Thymus (tissue), 14 donors: ENCODE measurements at places on chromosomes 16 and 17.
A peak's percentile ranks its signal among the peaks of the same experiment; 100 is the strongest.

GRCh38 chr17:45677770-45678169, 106.3 kb upstream of the CRHR1 start:
- DNase-seq: no peak

- DNase-seq: no peak
Observed at GRCh38 chr16:64459821-64460220, 662.0 kb downstream of the CDH11 start.

- no peak for DNase-seq
Observed at GRCh38 chr17:61431594-61432311, 20.5 kb upstream of the TBX4 start.

DNA sequence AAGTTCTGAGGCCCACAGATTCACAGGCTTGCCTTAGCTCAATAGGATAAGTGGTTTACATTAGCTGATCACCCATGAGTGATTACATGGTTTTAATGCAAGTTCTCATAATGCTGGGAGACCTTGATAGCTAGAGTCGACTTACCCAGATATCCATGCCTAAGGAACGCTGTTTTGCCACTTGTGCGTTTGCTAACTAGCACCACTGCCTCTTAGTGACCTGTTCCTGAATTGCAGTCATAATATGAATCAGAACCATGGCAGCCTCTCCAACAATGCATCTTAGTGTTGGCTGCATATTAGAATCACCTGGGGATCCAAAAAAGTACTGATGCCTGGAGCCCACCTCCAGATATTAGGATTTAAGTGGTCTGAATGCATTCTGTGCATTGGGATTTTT, 251.1 kb upstream of the CDH5 start:
- DNase-seq: no peak

GRCh38 chr16:83472776-83473501, 334.8 kb upstream of the HSBP1 start:
- no peak for DNase-seq

GRCh38 chr16:6642271-6642670, 690.4 kb upstream of the RBFOX1 start:
- DNase-seq: no peak

- DNase-seq: no peak
Observed at GRCh38 chr16:29984137-29984763, 10.6 kb downstream of the TAOK2 start.

- no peak for DNase-seq
Observed at GRCh38 chr17:4375039-4375748, 8.7 kb upstream of the UBE2G1 start.

DNA sequence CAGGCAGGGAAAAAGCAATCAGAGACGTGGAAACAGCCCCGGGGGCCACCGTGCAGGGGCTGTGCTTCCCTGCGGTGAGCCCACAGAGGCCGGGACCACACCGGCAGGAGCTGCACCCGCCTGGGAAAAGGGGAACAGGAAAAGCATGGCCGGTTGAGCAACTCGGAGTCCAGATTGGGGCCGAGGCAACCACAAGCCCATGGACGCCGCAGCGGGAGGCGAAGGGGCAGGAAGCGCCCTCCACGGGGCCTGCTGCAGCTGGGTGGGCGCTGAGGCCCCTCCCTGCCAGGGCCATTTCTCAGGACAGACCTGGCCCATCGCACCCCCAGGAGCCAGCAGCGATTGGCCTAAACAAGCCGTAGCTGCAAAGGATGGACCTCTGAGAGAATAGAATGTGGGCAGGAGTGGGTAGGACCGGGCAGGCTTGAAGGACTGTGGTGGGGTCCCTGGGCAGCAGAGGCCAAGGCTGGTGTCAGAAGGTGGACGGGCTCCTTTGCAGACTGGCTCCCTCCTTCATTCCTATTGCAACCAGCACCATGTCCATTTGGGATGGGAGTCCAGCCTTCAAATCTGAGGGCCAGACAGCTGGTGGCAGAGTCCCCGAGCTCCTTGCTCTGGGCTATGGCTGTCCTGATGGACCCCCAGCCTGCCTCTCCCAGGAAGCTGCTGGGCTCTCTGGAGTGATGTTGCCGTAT, 30.4 kb downstream of the COX4I1 start:
- no peak for DNase-seq

DNA sequence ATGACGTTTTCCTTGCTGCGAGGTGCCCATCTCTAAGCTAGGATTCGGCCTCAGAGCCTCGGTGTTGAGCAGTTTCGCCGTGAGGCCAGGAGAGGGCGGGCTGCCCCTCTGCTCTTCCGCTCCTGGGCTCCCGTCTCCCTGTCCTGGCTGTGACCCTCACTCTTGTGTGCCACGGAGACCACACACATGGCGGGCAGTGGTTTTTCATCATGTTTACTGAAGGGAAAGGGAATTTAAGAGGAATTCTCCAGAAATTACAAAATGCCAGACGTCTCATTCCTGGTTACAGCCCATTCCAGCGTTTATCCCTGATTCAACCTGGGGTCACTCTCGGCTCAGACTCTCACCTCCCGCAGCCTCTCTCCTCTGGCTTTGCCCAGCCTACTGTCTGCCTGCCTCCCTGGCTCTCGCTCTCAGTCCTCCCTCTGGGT, 96.8 kb upstream of the ELAC2 start:
- no peak for DNase-seq

DNA sequence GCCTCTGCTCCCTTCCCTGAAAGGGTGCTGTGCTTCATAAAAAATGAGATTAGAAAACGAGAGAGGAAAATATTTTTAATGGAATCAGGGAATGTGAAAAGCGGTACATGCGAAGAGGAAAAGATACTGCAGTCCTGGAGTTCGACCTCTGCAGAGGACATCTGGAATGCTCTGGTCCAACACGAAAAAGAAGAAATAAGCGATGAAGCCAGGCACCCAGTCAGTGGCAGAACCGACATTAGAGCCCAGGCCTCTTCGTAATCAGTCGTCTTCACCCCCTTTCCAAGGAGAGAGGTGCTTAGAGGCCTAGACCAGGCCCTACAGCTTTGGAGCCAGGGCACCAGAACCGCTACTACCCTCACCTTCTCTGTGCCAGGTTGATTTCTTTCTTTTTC, 459 bp upstream of the MARCHF10 start:
- no peak for DNase-seq

DNA sequence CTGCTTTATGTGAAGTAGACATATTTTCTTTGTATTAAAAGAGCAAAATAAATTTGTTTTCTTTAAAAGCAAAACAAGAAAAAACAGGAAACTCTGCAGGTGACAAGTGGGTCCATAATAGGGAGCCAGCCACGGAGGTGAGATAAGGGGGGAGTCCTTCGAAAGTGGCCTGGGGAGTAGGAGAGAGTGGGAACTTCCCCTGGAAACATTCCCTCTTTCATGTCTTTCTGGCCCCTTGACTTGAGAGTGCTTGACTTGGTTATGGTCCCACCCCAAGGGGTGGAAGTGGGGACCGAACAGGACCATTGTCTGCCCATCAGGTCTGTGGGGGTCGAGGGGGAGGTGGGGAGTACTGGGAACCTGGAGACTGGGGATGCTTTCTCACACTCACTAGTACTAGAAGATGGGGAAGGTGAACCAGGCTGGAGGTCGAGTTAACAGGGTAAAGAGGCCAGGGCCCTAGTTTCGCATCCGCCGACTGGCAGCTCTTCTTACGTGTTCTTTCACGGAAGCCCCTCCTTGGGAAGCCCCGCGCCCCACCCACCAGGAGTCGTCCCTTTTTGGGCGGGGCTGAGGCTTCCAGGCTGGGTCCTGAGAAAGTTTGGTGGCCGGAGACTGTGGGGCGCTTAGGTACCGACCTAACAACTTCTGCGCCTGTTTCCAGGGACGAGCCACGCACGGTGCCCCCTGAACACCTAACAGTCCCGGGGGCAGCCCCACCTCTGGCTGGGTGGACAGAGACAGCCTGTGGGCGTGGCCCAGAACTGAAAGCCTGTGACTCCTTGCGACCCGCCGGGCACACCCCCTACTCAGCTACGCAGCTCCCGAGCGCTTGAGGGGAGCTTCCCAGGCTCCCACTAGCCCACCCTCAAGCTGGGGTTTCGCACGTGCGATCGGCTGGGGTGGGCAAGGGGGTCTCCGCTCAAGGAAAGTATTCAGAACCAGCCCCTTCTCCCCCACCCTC, 790 bp downstream of the TRADD start:
- DNase-seq: no peak

GRCh38 chr17:74417178-74418045, 14.5 kb upstream of the GPRC5C start:
- no peak for DNase-seq

DNA sequence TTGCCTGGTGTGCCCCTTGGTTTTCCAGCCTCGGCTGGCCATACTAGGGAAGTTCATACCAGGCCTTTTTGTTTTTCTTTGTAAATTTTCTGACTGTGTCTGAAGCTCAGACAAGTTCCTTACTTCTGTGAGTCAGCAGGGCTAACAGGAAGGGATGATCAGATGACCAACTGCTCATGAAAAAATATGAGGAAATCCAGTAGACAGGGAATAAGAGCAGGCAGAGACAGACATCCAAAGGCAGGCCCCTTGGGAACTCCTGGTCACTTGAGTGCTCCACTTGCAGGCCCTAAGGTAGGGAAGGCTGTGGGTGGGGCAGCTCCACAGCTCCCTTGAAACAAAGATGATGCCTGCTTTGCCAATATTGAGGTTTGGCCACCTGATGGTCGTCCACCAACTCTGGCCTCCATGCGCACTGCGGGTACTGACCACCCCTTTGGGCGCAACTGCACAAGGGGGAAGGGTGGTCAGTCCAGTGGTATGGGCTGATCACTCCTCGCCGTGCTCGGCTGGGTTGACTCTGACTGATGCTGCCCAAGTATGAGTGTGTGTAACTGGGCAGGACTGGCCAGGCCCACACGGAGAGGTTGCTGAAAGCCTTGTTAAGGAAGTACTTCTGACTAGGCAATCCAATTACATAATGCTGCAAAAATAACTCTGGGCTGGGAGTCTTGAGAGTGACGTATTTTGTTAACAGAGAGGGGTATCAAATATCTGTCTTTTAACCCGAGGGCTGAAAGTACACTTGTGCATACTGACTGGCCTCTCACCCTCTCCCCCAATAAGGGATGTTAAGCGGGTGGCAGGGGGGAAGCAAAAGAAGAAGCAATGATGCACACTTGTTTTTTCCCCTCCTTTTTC, 20.8 kb upstream of the ZFHX3 start:
- no peak for DNase-seq

GRCh38 chr17:14305785-14306496, 5.1 kb downstream of the HS3ST3B1 start:
- DNase-seq: no peak

GRCh38 chr17:82657926-82658325, 9.7 kb upstream of the WDR45B start:
- no peak for DNase-seq

- DNase-seq: no peak
Observed at GRCh38 chr16:25045696-25046381, 30.7 kb upstream of the ARHGAP17 start.

DNA sequence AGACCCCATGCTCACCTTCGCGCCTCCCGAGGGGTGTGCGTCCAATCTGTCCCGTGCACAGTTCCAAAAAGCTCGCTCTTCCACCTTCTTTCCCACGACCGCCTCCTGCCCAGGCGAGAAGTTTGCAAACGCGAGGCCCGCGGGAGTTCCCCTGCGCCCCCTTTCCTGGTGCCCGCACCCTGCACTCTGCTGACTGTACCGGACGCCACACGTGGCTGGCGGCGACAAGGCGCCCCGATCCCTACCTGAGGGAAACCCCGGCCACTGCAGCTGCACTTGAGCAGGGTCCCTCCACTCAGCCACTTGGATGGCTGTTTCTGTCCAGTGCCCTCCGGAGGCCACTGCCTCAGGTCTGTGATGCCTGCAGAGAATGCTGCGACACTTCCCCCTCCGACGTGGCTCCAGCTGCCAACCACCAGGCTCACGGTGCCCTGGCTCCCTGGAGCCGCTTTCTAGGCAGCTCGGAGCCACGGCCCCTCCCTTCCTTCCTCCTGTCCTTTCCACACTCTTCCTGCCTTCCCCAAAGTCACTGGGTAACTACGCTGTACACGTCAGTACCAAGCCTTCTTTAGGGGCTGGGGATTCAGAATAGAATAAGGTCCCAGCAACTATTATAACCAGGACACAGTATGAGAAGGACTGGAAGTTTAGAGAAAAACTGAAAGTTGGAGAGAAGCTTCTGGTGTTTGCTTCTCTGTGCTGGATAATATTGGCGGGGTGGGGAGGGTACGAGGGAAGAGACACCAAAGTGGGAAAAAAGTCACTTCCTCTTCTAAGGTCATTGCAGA, at the start of gene MLKL:
MLKL (minus strand) TSS at position 425 of the 788 bp plus-strand sequence. CDS start 5,105 bp downstream, outside the sequence.
- peak; percentile 47 for DNase-seq

GRCh38 chr17:21467739-21468490, 91.8 kb downstream of the KCNJ12 start:
- no peak for DNase-seq

DNA sequence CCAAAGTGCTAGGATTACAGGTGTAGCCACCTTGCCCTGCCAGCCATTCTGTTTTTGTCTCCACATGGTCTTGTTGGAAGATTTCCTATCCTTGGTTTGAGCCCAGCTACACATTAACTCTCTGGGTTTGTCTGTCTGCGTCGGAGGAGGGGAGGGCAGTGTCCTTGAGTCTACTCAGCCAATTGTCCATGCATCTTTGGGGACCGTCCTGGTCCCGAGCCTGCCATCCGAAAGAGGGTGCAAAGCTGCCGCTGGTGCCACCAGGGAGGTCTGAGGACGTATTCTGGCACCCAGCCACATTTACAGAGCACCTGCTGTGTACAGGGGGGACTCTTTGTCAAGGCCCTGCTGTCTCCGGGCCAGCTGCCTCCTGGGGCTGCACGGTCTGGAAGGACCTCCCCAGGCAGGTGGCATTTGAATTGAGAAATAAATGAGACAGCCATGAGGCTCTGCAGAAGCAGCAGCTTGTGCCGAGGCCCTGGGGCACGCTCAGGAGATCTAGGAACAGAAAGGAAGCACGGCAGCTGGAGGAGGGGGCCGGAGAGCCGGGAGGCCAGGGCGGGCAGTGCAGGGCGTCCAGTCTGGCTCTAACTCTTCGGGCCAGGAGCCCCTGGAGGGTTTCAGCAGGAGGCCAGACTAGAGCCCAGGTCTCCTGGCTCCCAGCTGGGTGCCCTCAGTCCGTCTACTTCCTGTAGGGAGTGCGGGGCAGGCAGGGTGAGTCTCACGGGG, 1.5 kb downstream of the CYBA start:
- DNase-seq: no peak

GRCh38 chr16:90053902-90054500, 23.1 kb downstream of the PRDM7 start:
- no peak for DNase-seq

- no peak for DNase-seq
Observed at GRCh38 chr16:61879306-61879705, 156.9 kb downstream of the CDH8 start.

DNA sequence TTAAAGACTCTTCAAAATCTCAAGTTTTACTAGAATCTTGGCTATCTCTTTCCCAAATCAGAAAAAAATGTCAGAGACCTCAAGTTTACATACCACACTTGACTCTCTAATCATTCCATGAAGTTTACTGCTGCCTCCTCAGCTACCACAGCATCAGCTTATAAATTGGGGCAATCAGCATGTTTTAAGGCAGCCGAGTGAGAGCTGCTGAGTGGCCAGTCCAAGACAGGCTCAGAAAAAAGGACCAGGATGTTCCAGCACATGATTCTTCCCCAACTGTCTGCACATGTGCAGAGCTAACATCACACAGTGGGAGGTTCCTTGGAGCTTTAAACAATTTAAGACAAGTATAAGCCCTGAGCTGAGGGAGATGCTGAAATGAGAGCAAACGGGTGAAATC, 140.6 kb upstream of the NUDT7 start:
- no peak for DNase-seq
